ENCODE measurements at places on chromosomes 2 and 18.

- no peak for DNase-seq
Measured at GRCh38 chr2:43763091-43763490, 10.7 kb upstream of the DYNC2LI1 start.

GRCh38 chr2:238702276-238703052 is 145.4 kb upstream of the TWIST2 start:
- DNase-seq: peak; percentile 35

DNA sequence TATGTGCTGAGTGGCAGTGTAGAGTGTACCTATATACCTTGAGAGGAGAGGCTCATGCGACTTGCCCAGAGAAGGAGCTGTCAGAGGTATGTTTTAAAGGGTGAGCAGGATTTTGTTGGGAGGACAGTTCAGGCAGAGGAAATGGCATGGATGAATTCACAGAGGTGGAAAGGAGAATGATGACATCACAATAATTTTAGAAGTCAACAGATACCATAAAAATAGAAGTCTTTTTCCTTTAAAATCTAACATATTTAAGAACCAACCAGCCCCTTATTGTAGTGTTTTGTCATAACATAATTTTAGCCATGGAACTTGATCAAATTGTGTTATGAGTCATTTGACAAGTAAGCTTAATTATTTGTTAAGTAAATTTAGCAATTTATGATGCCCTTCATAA is 538.1 kb upstream of the GYPC start:
- DNase-seq: no peak

DNA sequence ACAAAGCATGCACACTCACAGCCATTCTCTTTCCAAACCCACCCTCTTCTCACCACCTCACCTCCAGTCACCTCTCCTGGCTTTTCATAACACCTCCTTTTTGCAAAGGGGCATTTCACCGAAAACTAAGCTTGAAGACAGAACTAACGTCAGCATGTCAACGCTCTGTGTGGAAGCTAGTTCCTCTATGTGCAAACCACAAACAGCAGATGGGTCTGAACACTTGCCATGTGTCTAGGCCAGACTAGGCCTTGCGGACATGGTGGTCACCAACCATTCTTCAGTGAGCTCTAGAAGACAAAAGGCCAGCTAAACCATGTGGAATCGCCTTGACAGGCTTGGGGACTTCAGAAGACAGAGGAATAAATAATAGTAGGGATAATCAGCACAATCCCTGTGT is 148.5 kb downstream of the TXNL1 start:
- no peak for DNase-seq

DNA sequence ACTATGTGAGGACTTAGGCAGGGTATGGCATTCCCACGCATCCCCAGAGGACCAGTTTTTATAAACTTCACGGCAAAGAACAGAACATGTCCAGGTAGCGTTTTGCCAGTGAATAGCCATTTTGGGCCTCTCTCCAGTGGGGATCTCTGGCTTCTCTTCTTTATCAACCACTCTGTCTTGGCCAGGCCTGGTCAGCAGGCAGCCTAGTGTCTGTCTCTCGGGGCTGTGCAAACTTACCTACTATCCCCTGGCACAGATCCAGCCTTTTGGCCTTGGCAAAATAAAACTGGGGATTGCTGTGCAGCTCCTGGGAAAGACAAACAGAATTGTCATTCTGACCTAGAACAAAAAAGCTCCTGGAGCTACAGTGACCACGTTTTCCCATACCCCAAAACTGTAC is 14.5 kb downstream of the CAPN14 start:
- no peak for DNase-seq

- peak; percentile 30 for DNase-seq
Measured at GRCh38 chr2:71813807-71814470, 333.7 kb downstream of the CYP26B1 start.

DNA sequence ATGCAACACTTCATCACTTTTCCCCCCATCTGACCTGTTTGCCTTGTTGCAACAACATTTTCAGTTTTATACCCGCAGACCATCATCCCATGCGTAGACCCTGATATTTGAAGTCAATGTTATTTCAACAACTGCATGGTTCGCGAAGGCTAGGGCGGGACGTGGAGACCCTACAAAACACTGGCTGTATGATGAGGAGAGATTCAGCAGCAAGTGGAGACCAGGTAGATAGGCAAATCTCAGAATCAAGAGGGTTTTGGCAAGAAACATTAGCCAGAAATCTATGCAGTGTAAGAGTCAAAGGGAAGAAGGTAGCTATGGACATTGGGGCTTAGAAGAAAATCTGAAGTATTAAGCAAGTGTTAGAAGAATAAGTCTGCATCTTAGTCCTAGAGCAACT is 42.4 kb upstream of the SPAG16 start:
- no peak for DNase-seq

DNA sequence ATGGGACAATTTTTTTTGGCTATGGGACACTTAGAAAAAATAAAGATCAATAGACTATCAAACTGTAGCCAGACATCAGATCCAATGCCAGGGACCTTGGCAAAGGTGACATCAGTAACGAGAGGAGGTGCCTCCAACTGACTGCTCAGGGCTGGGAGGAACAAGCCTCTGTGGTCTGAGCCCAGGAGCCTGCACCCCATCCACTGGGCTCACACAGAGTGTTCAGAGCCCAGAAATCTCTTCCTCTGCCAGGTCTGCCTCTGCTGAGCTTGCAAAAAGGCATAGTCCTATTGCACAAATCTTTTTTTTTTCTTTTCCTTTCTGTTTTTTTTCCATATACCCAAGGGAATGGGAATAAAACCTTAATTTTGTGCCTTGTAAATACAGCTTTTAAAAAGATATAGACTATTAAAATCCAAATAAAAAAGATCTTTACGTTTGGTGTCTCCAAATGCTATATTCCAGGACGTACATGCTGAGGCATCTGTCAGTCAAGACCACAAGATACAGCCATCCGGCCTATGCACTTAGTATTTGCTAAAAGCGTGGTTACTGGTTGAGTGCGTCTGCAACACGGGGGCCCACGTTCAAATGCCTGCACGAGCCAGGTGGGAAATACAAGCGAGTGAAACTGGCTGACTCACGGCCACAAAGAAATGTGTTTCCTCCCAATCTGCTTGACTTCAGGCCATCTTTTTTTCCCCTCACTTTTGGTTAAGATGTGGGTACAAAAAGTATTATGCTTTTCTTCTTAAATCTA is 7.8 kb upstream of the ARHGAP25 start:
- DNase-seq: no peak

DNA sequence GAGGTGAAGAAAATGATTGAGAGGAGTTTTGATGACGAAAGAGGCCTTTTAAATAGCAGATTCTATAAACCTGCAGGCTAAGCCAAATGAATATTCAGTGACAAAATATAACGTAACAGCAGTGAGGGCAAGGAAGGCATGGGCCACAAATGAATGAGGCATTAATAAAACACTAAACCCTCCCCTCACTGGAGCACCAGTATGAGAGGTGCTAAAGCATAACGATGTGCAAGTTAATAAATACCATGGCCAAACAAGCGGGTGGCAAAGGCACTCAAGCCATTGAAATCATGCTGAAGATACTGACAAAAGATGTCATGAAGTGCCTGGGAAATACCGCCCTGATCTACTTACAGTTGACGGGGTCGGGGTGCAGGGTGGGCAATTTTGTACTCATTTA is 30.2 kb upstream of the LONRF2 start:
- no peak for DNase-seq

GRCh38 chr18:2237706-2238105 is 333.6 kb downstream of the METTL4 start:
- DNase-seq: no peak

- no peak for DNase-seq
Measured at GRCh38 chr18:35024196-35024595, 17.0 kb upstream of the MAPRE2 start.

GRCh38 chr2:220046507-220046906 is 419.1 kb downstream of the SLC4A3 start:
- no peak for DNase-seq

DNA sequence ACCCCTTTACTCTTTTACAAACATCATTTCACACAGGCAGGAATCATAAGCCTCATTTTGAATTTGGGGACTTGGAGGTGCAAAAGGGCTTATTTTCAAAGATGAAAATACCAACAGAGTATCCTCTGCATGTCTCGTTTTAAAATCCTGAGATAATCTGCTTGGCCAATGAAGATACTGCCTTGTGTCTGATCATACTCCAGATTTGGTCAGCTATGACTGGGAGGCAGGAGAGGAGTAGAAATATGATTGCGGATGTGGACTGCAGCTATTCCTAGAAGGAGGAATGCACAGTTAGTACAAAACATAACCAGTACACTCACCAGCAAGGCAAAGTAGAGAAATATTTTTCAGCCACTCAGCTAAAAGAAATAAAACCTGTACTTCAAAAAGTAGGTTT is 342.3 kb downstream of the RPRM start:
- DNase-seq: no peak

- DNase-seq: no peak
Measured at GRCh38 chr2:5538772-5539171, 153.4 kb upstream of the SOX11 start.

GRCh38 chr18:74493689-74494088 is 2.5 kb upstream of the CNDP2 start:
- peak; percentile 54 for DNase-seq

- no peak for DNase-seq
Measured at GRCh38 chr2:111169924-111170323, 49.2 kb downstream of the BCL2L11 start.

GRCh38 chr2:167380094-167380493 is 491.8 kb downstream of the XIRP2 start:
- no peak for DNase-seq

DNA sequence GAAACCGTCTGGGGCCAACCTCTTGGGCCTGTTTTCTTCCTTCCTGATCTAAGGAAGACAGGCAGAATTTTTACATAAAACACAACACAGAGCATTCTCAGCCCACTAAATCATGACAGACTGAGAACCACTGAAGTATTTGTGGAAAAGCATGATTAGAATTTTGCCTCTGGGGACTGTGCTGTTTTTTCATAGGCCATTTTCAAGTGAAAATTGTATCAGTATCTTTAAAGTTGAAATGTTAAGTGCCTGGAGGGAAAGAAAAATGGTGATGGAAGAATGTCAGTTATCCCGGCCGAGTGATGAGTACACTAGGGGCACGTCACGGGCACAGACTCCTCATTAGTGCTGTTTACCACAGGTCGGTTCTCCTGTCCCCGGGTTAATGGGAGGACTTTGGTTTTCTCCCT is 36.9 kb downstream of the EHD3 start:
- no peak for DNase-seq

- DNase-seq: no peak
Measured at GRCh38 chr2:159551806-159552205, 64.5 kb downstream of the BAZ2B start.

DNA sequence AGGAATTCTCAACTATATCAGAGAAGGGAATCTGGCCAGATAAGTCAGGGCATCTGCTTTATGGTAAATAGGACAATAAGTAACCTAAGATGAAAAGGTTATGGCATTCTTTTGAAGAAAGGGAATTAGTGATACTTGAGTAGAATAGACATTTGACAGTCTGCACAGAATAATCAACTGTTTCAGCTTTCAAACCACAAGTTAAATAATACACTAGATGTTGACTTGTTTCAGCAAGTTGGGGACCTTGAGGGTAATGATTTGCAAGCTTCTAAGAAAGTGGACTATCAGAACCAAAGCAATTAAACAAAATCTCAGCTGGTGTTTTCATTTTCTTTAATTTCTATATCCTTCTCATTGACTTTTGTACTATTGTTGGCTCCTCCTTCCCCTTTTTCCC is 54.5 kb downstream of the SLC39A10 start:
- DNase-seq: no peak

DNA sequence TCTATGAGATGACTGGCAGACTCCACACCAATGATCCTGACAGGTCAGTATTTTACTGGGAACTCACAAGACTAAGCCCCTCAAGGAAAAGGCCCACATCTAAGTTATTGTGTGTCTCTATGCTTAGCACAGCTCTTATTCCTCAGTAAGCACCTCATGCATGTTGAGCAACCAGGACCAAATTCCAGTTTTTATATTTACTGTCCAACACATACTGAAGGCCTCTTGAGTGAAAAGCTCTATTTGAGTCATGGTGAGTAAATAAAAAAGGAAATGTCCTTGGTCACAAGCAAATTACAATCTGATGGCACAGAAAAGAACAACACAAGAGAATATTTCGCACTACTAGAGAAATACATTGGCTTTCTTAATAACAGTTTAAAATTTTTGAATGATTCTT is 87.9 kb upstream of the ETAA1 start:
- DNase-seq: no peak

DNA sequence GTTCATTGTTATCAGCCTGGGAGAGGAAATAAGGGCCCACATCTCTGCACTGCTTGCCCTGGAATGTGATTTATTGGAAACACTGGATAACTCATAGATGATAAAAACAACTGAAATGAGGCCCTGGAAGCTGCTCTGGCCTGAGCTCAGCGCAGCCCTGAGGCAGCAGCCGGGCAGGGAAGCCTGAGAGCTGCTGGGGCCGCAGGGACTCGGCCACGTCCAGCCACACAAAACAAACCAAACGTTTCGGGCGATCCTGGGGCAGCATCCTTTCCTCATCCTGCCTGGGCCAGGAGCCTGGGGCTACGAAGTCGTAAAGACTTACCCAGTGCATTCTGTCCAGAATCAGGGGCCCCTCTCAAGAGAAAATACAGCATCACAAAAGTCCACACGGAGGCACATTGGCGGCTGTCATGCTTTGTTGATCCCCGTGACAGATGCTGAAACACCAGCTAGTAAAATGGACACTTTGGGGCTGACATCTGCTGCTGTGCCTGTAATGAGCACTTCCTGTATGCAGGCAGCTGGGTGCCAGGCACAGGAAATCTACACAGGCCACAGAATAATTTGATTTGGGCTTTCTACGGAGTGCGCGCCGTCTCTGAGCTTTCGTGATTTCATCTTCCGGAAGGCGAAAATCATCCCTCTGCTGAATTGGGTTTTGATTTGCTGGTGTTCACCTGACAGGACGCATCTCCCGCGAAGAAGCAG is 250.6 kb downstream of the EIPR1 start:
- DNase-seq: no peak

All from ureter (tissue), 1 donor.